ENCODE measurements at places on chromosomes 13 and 19.

GRCh38 chr13:112953591-112954487 lies 15.2 kb upstream of the MCF2L start:
- DNase-seq, result no peak

- peak; percentile 35 for DNase-seq
These were observed 813 bp downstream of the ZNF296 start for GRCh38 chr19:45075301-45076028.

- no peak for DNase-seq
These were observed 5.3 kb upstream of the ZNF497 start for GRCh38 chr19:58367698-58368454.

- DNase-seq, result no peak
These were observed 2.1 kb upstream of the ATP12A start for GRCh38 chr13:24678151-24678550.

GRCh38 chr19:38642176-38642575 lies 5.3 kb upstream of the ACTN4 start:
- DNase-seq, result no peak

GRCh38 chr13:44504116-44504515 lies 72.0 kb downstream of the TSC22D1 start:
- no peak for DNase-seq

DNA sequence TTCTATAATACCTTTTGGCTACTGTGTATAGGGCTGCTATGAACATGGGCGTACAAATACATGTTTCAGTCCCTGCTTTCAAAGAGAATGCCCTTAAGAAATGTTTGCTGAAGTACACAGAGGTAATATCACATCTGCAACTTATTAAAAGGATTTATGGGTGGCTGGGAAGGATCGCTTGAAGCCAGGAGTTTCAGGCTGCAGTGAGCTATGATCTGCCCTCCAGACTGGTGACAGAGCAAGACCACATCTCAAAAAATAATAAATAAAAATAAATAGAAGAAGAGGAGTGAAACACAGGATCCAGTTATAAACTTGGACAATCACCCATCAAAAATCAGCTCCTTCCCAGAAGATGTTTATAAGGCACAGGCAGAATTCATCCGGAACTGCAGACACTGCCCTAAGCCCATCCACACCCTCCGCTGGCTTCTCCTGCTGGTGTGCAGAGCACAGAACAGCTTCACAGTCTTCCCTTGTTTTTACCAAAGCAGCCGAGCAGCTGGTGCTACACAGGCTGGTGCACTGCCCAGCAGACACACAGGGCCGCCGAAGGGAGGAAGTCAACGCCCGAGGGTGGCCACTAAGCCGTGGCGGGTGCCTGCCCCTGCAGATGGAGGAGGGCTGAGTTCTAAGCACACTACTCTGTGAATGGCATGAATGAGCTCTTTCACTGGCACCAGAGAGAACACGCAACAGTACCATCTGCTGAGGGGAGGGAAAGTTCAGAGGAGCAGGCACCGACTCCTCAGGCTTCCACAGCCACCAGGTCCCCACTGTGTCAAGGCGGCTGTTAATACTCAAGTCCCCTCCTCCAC lies 44.0 kb downstream of the BRD4 start:
- no peak for DNase-seq

DNA sequence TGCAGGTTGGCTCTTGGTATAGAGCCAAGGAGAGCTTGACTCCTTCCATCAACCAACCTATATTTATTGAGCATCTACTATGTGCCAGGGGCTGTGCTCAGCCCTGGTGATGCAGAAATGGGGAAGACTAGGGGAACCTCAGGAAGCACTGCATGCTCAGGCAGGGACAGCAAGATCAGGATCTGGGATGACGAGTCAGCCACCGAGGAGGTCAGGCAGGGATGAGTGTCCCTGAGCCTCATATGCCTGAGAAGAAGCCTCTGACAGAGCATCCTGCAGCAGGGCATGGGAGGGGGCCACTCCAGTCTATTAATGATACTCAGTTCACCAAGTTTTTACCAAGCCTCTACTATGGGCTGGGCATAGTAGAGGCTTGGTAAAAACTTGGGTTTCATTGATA lies 158.1 kb downstream of the KATNAL1 start:
- no peak for DNase-seq

- no peak for DNase-seq
These were observed 20.0 kb downstream of the ENOX1 start for GRCh38 chr13:43766725-43767124.

DNA sequence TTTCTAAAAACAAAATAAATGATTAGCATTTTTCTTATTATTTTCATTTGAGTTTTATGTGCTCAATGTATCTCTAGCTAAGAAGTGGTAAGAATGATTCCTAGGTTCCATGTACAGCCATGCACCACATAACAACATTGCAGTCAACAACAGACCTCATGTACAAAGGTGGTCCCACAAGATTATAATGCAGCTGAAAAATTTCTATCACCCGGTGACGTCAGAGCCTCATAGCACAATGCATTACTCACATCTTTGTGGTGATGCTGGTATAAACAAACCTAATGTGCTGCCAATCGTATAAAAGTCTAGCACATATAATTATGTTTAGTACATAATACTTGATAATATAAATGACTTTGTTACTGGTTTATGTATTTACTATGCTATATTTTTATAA lies 120.5 kb downstream of the SLC7A1 start:
- no peak for DNase-seq

GRCh38 chr19:16249826-16250404 lies 52.2 kb downstream of the AP1M1 start:
- DNase-seq, result no peak

DNA sequence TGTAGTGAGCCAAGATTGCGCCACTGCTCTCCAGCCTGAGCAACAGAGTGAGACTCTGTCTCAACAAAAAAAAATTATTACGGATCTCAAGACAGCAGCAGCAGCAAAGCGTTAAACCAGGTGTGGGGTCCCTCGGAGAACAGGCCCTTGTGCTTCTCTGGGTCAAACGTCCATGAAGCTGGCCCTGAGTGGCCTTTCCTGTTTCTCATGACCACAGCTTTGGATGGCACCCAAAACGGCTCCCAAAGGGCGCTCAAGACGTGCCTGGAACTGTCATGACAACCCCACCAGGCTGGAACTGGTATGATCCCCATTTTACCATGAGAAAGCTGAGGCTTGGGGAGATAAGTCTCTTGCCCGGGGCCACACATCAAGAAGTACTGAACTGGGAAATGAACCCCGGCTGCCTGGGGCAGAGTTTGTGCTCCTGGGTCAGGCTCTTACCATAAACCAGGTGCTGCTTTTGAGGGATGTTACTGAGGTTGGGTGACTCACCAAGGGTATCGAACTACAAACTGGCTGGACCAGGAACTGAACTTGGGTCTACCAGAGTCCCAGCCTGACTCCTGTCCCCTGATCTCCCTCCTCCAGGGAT lies 11.6 kb upstream of the SAMD1 start:
- no peak for DNase-seq

DNA sequence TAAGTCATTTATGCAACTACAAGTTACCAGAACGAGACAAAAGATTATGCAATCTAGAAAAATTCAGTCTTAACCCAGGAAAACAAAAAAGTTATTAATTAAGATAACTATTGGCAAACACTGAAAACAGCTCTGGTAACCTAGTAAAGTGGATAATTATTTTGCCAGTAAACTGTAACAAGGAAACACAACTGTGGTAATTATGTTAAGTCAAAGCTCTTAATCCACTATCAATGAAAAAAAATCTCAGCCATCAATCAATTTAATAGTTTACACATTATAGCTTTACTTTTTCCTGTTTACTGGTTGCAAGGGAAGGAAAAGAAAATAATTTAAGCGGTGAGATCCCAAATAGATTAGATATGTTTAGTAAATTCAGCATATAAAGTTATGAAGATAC lies 11.2 kb downstream of the EXOSC8 start:
- DNase-seq, result no peak

DNA sequence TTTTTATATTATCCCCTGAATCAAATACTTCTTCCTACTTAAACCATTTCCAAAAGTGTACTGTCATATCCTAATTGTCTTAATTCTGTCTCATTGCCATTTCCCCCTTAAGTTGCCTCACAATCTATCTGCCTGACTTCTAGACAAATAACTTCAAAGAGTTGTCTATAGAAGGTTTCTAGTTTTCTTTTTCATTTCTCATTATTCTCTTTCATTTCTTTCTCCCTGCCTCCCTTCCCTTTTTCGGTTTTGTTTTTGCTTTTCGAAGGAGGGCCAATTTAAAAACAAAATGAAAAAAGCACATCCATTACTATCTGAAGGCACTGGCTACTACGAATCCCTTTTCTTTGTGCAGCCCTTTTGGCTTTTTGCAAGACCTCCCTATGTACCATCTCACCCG lies 367.2 kb downstream of the DNAJC15 start:
- DNase-seq, result no peak

- no peak for DNase-seq
These were observed 14.9 kb upstream of the LATS2 start for GRCh38 chr13:21076253-21076652.

DNA sequence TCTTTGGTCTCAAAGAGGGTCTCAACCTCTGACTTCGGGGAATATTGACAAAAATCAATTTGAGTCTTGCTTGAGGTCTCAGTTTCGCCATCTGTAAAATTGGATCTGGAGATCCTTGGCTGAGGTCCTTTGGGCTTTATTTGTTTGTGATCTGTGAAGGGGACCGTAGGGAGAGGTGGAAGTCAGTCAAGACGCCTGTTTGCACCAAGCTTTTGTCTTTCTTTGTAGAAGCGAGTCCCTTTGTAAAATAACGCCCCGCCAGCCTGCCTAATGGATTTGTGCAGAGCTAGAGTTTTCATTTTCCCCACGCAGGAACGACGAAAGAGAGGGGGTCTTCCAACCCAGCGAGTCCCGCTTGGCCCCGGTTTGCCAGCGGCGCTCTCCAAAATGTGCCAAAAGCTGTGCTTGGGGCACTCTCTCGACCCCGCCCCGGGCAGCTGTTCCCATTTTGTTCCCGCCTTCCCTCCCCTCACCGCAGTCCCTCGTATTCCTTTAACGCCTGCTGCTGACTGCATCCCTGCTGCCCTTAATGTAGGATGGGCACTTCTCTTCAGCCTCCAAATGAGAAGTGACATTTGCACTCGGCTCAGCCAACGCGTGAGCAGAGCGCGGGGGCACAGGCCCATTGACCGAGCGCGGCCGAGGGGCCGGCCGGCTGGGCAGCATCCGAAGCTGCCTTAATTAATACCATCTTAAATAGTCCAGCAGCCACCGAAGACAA lies 13.0 kb downstream of the ZIC5 start:
- DNase-seq, result no peak

DNA sequence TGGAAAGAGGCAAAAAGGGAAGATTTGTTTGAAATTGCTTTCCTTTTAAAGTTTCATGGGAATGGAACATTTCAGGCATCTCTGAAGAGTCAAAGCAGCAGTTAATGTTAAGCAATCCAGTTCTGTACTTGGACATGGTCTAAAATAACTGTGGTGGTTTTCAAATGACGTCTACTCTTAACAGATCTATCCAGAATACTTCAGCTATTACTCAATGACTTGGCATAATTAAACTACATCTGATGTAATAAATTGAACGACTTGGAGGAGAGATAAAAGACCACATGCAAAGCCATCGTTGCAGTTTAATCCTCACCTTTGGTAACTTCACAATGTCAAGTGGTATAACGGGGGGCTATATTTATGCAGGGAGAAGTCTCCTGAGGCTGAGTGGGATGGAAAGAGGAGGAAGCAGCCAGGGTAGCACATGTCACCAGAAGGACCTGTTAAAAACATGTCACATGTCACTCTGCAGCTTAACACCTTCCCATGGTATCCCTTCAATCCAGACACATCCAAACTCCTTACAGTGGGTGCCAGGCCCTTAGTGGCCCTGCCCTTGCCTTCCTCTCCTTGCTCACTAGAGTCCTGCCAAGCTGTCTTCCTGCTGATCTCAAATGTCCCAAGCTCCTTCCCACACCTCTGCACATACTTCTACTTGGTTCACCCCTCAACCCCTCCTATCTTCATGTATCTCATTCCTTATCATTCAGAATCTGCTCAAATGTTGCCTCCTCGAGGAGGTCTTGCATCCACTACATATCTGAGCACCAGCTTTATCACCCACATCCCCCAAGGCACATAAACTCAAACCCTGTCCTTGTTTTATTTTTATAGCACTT lies 327.8 kb downstream of the SUCLA2 start:
- DNase-seq, result no peak

- DNase-seq, result no peak
These were observed 561.0 kb upstream of the KLF12 start for GRCh38 chr13:74695021-74695800.

DNA sequence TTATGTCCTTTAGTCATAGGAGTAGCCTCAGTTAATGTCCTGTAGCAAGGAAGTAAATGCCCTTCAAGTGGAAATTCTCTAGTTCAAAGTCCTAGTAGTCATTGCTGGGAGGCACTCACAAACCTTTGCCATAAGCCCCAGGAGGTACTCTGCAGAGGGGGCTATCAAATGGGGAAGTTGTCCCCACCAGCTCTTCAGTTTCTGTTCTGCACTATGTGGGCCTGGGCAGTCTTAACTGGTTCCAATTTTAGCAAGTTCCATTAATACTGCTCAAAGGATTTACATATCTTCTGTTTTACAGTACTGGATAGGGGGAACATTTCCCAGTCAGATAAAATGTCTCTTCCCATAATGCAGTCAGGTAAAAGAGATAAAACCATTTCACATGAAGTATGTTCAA lies 101.3 kb downstream of the B3GLCT start:
- DNase-seq, result no peak

DNA sequence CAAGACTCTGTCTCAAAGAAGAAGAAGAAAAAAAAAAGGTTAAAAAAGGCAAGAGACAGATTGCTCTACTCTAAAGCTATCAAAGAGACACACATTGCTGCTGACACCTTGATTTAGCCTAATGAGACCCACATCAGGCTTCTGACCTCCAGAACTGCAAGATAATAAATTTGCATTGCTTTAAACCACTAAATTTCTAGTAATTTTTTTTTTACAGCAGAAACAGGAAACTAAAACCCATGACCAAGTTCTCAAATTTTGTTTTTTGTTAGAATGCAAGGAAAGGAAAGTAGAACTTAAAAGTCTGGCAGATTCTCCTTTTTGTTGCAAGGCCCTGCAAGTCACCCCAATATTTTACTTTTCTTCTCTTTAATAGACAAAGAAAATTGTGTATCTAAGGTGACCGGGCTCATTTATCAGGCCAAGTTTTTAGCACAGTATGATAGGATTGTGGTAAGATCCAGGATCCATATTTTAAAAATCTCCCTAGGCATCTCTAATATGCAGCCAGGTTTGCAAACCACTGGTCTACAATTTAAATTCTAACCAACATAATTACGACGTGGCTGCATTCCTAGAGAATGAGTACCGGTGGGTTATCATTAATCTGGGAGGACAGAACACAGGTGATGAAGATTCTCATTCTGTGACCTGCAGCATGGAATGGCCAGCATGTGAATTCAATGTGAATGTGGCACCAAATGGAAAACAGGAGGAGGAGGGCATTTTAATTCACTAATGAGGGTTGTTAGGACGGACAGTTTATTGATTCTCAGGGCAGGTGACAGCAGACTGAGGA lies 56.7 kb upstream of the MED4 start:
- DNase-seq, result peak; percentile 21
